ENCODE measurements at places on chromosomes 5 and 9.

DNA sequence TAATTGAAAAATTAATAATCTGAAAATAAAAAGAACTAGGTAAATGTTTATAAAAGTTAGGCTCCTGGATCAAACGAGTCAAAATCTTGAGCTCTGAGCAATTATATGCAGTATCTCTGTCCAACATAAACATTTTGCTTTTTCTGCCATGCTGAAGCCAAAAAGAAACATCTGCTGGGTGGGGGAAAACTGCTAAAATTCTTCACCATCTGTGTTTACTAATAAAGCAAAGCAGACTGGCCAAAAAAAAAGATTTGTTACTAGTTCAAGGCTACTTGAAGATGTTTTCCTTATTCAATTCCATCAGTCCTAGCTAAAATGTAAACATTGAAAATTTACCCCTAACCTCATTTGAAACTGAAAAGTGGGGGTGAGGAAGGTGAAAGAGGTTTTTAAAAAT is 29.7 kb downstream of the GTF3C4 start:
- DNase-seq = peak; percentile 33

- DNase-seq = peak; percentile 9
Measured at GRCh38 chr5:175867587-175868347, 3.6 kb upstream of the CPLX2 start.

GRCh38 chr5:15827741-15828140 is 327.8 kb downstream of the FBXL7 start:
- no peak for DNase-seq

DNA sequence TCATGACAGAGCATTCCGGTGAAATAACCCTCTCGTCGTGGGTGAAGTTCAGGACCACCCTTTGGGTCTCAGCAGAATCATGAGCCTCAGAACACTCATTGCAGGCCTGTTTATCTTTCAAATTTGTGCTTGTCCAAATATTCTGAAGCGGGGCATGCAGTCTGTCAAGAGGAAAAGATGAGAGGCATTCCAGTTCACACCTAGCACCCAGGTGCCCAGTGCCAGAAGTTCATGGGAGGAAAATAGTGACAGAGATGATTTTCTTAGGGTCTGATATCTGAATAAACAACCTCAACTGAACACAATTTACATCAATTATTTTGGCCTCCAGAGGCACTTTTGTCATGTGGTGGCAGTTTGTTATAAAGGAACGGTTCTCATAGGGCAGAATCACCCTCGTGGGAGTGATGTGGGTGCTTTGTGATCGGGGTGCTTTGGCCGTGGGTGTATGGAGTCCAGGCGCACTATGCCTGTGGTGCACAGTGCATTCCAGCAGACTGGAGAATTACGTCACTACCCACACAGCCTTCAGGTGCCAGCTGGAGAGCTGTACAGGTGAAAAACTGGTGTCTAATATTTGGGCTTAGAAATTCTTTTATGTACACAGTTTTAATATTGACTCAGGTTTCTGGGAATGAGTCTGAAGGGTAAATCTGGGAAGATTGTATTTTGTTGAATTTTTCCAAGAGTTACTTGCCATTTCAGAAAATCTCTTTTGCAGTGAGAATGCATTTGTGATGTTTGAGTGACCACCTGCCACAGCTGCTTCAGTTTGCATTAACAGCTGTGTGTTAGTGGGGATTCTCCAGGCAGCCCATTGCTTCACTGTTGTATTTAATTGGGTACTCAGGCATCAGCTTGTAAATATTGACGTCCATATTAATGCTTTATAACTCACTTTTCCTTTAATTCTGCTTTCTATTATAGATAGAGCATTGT is 289.3 kb downstream of the FANCC start:
- no peak for DNase-seq

- peak; percentile 3 for DNase-seq
Measured at GRCh38 chr5:15326932-15327331, 173.0 kb upstream of the FBXL7 start.

GRCh38 chr9:129458663-129459546 is 162.0 kb downstream of the C9orf50 start:
- DNase-seq = no peak

DNA sequence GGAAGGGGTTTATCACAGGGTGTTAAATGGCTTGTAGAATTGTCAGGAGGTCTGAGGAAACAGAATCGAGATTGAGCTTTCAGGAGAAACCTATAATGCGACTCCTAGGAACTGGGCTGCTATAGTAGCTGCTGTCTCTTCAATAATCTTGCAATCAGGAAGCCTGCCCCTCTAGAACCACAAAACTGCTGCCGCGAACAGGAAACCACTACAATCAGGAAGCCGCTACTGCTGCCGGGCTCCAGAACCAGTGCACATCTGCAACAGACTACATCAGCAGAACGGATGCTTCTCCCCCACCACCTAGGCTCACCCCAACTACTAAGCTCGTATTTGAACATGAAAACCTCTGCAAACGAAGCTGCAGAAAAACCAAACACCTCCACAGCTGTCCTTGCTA is 31.6 kb downstream of the TNFSF8 start:
- no peak for DNase-seq

DNA sequence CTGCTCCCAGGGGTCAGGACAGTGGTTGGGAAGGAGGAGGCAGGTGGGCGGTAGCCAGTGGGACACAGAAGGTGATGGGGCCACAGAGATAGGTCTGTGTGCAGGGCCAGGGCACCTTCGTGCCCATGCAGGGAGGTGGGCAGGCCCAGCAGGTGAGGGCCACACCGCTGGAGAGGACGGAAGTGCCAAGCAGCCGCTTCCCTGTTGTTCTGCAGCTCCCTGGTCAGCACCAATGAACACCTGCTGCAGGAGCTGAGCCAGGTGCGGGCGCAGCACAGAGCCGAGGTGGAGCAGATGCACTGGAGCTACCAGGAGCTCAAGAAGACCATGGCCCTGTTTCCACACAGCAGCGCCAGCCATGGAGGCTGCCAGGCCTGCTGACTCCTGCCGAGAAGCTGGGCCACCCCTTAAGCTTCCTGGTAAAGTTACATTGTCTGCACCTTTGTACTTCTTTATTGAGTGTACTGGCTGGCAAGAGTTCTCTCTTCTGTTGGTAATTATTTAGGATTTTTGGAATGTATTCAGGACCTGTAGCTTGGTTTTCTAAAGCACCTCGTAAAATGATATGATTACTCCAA is 40.3 kb downstream of the TPPP start:
- DNase-seq = no peak

- no peak for DNase-seq
Measured at GRCh38 chr5:55453211-55453610, 81.6 kb downstream of the PLPP1 start.

GRCh38 chr5:3598207-3598606 is 2.6 kb downstream of the IRX1 start:
- DNase-seq = no peak

DNA sequence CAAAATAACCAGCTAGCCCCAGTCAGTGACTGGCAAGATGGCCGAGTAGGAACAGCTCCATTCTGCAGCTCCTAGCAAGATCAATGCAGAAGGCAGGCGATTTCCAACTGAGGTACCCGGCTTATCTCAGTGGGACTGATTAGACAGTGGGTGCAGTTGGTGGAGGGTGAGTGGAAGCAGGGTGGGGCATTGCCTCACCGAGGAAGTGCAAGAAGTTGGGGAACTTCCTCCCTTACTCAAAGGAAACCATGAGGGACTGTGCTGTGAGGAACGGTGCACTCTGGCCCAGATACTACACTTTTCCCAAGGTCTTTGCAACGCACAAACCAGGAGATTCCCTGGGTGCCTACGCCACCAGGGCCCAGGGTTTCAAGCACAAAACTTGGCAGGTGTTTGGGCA is 9.6 kb upstream of the BTNL8 start:
- DNase-seq = no peak

- DNase-seq = no peak
Measured at GRCh38 chr5:177358370-177358819, 671 bp downstream of the RGS14 start.

GRCh38 chr5:61301341-61302199 is 30.5 kb upstream of the ZSWIM6 start:
- DNase-seq = peak; percentile 100

- no peak for DNase-seq
Measured at GRCh38 chr5:138961221-138961620, 86.1 kb upstream of the LRRTM2 start.

- DNase-seq = no peak
Measured at GRCh38 chr9:114477642-114478041, 27.6 kb downstream of the WHRN start.

- DNase-seq = no peak
Measured at GRCh38 chr5:145902421-145902820, 29.6 kb upstream of the GRXCR2 start.

DNA sequence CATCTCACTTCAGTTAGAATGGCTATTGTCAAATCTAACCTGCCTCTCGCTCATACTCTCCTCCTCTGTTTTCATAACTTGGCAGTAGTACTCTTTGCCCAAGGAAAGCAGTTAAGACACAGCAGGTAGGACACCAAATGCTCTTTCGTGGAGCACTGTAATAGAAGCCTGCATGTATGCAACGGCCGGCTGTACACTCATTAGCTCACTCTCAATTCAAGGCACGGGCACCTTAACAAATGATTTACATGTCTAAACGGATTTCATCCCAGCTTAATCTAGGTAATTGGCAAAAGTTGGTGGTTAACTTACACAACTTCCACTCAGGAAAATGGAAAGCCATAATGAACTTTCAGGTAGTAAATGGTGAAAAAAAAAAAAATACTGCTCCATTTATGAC is 14.9 kb downstream of the DEPDC1B start:
- DNase-seq = no peak

DNA sequence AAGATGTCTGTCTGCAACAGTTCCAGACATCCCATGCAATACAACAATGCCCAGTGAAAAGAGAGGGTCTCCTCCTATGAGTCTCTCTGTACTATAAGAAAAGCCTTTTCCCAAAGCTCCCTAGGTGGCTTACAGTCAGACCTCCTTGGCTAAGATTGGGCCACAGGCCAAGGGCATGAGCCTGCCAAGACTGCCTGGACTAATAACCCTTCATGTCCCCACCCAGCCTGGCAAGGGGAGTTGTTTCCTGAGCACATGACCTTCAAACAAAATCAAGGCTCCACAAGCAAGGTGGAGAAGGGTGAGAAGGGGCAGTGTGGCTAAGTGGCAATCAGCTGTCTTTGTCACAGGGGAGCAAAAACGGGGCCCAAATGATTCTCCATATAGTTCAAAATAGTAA is 75.6 kb upstream of the ZSWIM6 start:
- no peak for DNase-seq

- peak; percentile 71 for DNase-seq
Measured at GRCh38 chr5:123755653-123756317, 243.8 kb downstream of the CSNK1G3 start.

DNA sequence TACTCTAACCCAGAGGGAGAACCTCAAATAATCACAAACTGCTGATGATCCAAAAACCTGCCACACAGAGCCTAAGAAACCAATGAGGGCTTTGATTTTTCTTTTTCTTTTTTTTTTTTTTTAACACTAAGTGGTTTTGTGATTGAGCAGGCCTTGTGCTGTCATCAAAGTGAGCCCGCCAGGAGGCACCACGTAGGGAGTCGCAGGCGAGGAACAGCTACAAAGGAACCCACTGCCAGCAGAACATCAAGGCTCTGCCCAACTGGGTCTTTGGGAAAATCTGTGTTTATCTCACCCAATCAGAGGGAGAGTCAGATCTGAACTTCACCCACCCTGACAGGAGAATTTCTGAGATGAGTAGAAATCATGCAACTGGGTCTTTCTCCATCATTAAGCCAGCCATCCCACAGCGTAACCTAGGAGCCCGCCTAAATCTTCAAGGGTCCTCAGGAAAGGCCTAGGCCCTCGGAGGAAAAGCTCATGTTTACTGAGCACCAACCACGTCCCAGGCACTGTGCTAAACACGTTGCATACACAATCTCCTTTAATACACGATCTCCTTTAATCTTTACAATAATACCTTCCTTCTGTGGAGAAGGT is 126.9 kb upstream of the FSTL4 start:
- no peak for DNase-seq

GRCh38 chr5:59327191-59327980 is 566.1 kb downstream of the PDE4D start:
- DNase-seq = no peak

- DNase-seq = no peak
Measured at GRCh38 chr5:113771483-113771882, 258.0 kb downstream of the YTHDC2 start.

DNA sequence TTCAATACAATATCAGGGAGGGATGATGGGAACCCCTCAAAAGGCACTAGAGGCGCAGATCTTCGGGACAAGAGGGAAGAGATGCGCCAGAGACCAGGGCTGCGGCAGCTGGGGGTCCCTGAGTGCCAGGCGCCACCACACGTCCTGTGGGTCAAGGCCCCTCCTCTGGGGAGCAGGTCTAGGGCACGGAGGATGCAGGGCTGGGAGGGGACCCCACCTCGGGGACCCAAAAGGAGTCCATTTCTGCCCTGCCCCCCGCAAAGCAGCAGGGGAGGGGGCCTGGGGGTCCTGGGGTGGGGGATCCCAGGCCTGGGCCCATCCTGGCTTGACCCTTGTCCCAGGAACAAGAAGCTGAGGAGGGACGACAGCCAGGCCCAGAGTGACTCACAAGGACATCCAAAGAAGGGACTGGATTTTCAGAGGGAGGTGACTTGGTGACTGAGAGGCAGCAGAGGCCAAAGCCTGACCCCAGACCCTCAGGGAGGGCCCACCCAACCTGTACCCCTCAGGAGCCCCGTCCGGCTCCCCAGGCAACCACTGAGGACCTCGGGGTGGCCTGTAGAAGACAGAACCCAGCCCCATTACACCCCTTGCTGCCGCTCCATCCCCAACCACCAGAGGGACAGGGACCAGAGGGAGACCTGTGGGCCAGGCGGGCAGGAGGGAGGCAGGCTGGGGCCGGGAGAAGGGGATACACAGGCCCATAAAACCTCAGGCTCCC is 54.2 kb downstream of the LRSAM1 start:
- peak; percentile 41 for DNase-seq

DNA sequence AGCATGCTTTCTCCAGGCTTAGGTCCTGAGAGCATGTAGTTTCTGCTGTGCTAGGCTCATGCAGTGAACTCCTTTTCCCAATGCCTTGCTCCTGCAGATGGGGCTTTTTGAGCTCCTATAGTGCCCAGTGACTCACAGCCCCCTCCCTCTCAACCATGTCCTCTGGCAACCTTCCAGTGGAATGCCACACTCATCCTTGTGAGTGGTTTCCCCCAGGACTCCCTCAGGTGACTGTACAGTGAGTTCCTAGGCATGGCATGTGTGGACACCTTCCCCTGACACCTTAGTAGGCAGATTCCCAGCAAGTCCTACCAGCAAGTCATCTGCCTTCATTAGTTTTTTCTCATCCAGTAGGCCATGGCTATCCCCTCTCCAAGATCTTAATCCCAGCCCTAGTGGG is 72.4 kb upstream of the CXCL14 start:
- DNase-seq = peak; percentile 1

- no peak for DNase-seq
Measured at GRCh38 chr9:70065572-70065971, 21.9 kb downstream of the MAMDC2 start.

GRCh38 chr9:114098021-114098935 is 814 bp downstream of the KIF12 start:
- DNase-seq = no peak

GRCh38 chr5:143251190-143251589 is 152.3 kb downstream of the NR3C1 start:
- DNase-seq = no peak

- DNase-seq = peak; percentile 52
Measured at GRCh38 chr5:42583322-42583721, 160.1 kb downstream of the GHR start.

- DNase-seq = peak; percentile 22
Measured at GRCh38 chr5:139177809-139178588, 20.2 kb downstream of the SIL1 start.

- DNase-seq = peak; percentile 16
Measured at GRCh38 chr9:82254646-82255367, 266.2 kb downstream of the SPATA31D1 start.
